ENCODE measurements at places on chromosomes 7 and 10. TPM values are rescaled to one million over a fixed set of nuclear protein-coding genes. Genes with fewer than 3 reads are reported as not detected.

SYT15 gene
- polyA plus RNA-seq = 6.1 TPM

ECHDC3 gene
- 11.3 TPM for polyA plus RNA-seq

PRKG1 gene
- 12.6 TPM for polyA plus RNA-seq

LOXL4 gene
- polyA plus RNA-seq = 4.9 TPM

PTPRN2 gene
- 7.5 TPM for polyA plus RNA-seq

RAPGEF5 gene
- polyA plus RNA-seq = 43.9 TPM

IDI1 gene
- 71.6 TPM for polyA plus RNA-seq

DNA sequence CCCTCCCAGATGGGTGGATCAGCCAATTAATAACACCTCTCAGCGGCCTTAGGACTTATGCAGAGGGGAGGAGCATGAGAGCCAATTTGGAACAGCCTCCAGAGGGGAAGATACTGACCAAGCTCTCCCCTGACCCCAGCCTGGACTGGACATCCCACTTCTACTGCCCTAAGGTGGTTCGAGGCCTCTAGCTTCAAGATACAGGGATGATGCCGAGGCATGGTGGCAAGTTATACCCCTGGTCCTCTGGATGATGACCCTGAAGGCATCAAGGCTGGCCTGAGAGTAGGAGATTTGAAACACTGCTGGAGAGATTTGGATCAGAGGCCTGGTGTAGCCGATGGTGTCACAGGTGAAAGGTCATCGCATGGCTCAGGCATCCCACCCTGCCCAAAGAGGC, 3.2 kb downstream of the CDH23 start:
- no peak for DNase-seq

DNA sequence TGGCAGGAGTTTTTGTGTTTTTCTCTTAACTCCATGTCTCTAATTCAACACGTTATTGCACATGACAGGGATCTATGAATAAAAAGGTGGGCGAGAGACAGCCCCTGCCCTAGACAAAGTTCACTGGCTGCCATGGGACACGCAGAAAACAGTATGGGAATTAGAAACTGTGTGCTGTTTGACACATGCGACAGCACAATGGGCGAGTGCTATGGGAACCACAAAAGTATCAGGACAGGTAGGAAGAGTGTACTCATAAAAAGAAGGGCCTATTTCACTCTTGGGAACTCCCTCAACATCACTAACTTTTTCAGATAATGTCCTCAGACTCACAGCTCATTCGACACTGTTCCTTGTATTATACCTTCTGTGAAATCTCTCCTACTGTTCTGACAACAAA, 45.7 kb downstream of the MINDY3 start:
- no peak for DNase-seq

DNA sequence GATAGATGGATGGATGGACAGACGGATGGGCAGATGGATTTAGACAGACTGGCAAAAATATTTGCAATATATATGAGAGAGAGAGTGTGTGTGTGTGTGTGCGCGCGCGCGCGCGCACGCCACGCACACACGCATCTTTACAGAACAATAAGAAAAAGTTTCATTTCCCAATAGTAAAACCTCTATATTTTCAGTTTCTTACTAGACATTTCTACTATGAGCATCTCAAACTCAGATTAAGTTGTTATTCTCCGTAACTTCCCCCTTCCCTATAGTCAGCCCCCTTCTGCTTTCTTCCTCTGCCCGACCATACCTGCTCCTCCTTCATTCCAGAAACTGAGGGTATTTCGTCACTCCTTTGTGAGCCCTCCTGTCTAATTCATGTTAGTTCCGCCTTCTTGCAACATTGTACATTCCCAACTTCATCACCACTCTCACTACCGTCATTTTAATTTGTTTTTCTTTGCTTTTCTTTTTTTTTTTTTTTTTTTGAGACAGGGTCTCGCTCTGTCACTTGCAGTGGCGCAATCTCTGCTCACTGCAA, 154.4 kb upstream of the SH2B2 start:
- no peak for DNase-seq

GRCh38 chr7:148561099-148561498, 29.5 kb upstream of the C7orf33 start:
- no peak for DNase-seq

GRCh38 chr7:29547421-29547820, 16.2 kb upstream of the PRR15 start:
- DNase-seq = no peak

DNA sequence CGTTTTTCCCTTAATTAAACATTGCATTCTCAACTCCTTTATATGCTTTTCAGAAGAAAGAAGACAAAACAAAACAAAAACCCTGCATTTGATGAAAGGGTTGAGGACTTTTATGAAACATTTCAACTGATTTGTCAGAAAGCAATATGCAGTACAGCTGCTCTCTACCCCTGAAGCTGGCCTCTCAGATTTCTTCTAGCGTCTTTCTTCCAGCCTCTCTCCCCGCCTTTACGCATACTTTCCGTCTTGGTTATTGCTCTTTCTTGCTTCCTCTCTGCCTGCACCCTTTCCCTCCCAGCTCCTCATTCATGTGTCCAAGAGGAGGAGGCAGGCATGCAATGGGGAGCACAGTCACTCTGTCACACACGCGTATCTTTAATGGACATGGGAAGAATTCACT, 91.0 kb upstream of the COL1A2 start:
- DNase-seq = peak; percentile 69

DNA sequence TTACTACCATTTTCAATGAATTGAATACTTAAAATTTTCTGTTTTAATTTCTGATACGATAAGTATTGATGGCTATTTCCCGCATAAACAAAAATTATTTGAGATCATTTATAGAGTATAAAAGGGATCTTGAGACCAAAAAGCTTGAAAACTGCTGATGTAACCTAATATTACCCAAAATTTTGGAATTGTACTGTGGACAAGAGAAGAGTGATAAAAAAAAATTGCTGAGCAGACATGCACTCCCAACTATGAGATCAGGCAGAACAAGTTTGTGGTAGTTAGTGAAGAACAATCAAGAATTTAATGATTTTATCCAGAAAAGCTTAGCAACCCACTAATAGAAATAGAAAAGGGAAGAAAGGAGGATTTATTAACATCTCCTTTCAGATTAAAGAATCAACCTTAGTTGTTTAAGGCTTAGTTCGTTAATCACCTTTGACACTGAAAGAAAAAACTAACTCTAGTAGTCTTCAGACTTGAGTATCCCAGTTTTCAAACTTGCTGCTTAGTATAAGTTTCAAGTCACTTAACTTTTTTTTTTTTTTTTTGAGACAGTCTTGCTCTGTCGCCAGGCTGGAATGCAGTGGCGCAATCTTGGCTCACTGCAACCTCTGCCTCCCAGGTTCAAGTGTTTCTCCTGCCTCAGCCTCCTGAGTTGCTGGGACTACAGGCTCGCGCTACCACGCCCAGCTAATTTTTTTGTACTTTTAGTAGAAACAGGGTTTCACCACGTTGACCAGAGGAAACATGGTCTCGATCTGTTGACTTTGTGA, 50.6 kb upstream of the ZC3HAV1 start:
- no peak for DNase-seq

GRCh38 chr7:19572566-19572965, 136.3 kb downstream of the POLR1F start:
- DNase-seq = no peak

DNA sequence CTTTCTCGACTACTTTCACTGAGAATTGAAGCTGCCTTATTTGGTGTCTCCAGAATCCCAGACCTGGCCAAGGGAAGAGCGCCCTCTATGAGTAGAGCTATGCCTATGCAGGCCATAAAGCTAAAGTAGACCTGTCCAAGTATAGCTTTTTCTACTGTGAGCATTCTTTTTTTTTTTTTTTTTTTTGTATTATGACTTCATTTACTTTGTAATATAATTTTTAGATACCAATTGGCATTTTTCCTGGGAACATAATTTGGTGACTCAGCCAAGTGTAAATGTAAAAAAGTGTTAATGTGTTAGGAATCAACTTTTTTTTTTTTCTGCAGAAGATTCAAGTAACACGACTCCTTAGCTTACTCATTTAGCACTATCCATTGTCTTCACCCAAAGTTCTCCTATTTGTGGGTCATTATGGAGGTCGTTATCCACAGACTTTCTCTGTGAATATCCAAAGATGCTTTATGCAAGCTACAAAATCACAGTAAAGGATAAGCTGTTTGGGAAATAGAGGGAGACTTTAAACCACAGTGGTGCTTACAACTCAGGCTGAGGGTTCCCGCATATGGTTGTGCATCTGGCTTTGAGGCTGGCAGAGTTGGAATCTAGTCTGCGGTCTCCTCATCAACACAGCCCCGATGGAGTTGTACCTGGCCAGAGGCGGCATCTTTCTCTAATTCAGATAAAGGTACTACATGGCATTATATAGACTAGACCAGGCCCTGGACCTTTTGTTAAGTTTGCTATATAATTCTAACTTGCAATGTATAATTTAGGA, 1040.2 kb upstream of the SORCS1 start:
- DNase-seq = no peak

- no peak for DNase-seq
These were observed 181.4 kb downstream of the CUX1 start for GRCh38 chr7:101998906-101999240.

DNA sequence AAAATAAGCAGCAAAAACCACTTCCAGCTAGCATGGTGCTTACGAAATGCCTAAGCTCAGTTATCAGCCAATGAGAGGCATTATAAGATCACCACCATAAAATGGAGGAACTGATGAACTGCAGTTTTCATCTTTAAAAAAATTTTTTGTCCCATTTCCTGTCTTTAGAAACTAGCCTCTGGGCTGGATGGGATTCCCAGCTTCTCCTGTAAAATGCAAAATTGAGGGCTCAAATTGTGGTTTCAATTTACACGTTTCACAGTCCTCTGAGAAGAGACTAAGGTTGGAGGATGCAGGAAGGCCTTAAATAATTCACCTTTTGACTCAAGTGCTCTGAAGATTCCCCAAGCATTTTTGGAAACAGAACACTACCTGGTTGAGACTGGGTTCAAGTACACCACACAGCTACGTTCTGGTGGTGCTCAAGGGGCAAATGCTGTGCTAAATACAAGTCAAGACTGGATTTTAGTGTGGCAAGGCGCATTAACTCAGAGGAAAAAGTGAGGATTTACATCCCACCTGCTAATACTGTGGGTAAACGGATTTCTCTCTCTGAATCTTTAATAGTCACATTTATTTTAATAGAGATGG, 951 bp downstream of the ZNF25 start:
- DNase-seq = peak; percentile 22

DNA sequence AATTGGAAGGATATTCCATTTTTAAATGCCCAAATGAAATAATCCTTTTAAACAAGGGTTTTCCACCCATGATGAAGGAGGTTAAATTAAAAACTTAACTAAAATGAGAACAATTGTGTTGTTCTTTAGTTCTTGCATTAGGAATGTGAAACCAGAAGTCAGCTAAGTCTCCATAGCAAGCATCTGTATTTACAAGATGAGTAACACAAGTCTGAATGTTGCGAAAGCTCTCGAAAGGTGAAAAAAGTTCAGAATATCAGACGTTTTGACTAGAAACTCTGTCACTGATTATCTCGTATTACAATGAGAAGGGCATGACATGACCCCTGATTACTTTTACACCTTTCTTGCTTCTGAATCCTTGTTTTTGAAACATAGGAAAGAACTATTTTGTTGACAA, 149.6 kb downstream of the BICC1 start:
- DNase-seq = no peak

- no peak for DNase-seq
These were observed 566.9 kb downstream of the TCERG1L start for GRCh38 chr10:130744631-130745030.

DNA sequence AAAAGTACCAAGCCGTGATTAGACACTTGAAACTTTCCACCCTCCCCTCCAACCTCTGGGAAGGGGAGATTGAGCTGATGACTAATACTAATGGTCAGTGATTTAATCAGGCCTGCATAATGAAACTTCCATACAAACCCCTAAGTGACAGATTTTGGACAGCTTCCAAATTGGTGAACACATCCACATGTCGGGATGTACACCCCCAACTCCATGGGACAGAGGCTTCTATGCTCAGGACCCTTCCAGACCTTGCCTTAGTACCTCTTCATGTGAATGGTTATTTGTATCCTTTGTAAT, 4.8 kb downstream of the NUB1 start:
- DNase-seq = no peak

- no peak for DNase-seq
These were observed 17.9 kb upstream of the FIGNL1 start for GRCh38 chr7:50467817-50468610.

- DNase-seq = no peak
These were observed 642.4 kb upstream of the STEAP1 start for GRCh38 chr7:89511900-89512299.

DNA sequence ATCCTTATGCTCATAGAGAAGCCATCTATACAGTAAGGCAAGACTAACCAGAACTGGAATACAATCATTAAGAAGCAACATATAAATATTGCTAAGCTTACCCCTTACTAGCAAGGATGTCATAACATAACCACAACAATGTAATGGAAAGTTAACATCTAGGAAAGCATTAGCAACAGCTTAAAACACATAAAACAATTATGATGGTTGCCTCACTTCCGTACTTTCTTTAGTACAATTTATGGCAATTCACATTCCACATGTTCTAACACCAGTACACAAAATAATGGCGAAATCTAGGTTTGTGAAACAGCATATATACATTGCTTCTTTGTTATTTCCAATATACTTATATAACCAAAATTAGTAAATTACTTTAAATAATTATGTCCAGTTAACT, 195.0 kb downstream of the AHR start:
- no peak for DNase-seq

DNA sequence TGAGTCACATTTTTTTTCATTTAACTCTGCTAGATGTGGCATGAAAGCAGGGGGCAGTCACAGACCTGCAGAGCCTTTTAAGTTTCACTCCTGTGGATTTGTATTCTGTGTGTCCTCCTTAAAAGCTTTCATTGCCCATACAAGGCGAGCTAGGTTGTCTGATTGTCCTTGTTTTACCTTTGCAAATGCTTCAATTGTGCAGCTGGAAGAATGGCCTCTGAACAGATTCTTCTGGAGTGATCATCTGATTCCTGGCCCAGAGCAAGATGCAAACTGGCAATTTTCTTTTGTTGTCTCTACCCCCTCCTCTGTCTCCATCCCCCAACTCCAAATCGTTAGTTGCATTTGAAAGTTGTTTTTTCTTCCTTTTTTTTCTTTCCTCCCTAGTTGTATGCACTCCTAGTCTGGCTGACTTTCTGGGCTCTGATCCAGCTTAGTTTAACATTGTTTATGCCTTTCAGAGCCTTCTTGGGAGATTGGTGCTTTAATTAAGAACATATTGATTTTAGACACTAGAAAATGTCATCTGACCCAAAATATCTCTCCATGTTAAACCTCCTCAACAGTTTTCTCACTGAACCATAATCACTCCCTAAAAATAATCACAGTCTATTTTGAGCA, 150.2 kb downstream of the REEP3 start:
- peak; percentile 63 for DNase-seq

- no peak for DNase-seq
These were observed 7.7 kb downstream of the SLC37A3 start for GRCh38 chr7:140390466-140391190.

Measured in left renal cortex interstitium (tissue), 4 donors.